ENCODE measurements at places on chromosomes 5 and 9.

DNA sequence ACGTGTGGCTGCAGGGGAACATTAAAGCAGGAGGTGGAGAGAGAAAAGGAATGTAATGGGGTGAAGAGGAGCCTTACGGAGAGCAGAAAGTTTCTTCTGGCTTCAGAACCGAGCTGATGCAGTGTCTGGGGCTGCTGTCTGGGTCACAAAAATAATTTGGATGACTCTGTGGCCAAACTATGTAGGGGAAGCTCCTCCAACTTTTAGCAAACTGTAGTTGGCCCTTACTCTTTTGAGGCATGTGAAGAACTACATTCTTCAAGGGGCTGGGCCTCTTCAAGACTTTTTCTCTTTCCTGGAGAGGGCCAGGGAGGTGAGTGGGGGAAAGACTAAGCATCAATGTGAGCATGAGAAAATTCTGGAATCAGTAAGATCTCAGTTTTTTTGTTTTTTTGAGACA is 31.9 kb upstream of the SPARC start:
- no peak for DNase-seq

- no peak for DNase-seq
Measured at GRCh38 chr9:93616044-93616443, 39.7 kb downstream of the PHF2 start.

DNA sequence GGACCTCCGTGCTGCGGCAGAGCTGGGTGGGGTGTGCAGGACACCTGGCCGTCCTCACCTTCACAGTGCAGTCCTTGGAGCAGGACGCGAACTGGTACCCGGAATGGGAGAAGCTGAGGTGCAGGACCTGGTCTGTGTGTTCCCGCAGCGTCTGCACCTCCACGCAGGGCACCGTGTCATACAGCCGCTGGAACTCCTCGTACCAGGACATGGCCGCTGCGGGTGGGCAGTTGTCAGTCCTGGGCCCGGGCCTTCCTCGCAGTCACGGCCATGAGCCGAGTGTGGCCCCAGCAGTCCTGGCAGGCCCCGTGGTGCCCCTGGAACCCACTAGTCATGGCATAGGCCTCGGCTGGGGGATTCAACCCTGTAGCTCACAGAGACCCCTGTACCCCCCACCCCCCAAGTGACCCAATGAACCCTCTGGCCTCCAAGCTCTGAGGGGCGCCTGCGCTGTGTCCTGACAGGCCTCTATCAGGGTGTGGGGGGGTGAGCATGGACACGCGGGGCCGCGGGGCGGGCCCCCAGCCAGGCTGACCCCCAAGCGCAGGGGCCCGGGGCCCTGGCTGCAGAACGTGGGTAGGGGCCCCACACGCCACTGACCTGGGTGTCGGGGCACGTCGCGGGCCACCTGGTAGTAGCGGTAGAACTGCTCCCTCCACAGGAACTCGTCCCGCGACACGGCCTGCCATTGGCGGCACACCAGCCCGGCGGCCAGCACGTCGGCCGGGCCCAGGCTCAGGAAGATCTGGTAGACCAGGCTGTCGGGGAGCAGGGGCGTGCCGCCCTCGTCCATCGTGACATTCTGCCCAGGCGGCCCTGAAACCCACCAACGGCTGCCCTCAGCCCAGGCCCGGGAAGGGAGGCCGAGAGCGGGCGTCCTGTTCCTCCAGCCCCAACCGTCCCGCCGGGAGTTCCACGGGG is 987 bp downstream of the FBXW5 start:
- no peak for DNase-seq

DNA sequence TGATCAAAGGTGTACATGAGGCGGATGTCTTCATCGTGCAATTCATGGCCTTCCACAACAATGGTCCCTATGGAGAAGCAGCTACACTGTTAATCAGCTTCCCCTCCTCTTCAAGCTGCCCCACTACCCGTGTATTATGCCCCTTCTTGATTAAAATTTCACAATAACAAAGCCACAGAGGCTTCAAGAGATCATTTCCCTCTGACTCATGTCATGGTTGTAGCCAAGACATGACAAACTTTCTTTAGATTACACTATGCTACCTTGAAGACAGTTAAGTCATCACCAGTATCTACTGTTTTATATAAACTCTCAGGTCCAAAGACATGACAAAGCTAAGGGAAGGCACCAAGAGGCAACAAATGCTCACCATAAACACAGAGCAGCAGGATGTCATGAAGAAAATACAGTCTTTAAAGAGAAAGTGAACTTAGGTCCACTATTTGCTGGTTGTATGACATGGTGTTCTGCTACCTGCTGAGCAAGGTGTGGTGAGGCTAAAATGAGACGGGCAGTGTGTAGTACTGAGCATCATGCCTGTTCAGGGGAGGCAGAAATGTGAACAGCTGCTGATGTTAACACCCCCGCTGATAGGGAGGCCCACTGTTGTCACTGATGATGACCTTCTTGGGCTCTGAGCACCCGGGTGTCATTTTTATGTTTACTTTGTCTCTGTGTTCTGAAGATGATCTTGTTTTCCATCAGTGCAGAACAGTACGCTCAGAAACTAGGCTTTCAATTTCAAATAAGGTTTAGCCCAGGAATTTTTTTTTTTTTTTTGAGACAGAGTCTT is 48.3 kb downstream of the IARS1 start:
- no peak for DNase-seq

DNA sequence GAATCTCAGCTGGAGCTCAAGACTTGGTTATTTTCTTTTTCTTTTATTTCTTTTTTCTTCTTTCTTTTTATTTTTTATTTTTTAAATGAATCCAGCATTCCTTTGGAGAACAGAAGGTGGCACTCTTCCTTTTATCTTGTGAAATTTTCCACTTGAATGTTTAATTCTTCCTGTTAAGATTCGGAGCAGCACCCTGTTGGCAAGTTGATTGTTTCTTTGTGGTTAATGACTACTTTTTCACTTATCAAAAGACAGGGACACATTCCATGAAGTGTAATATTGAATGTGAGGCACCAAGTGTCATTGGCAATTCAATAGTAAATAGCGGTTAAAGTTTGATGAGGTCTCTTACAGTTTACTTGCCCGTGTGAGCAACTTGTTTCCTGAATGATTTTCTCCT is 240.5 kb upstream of the CHD1 start:
- peak; percentile 16 for DNase-seq

- no peak for DNase-seq
Measured at GRCh38 chr9:69582544-69583297, 89.5 kb downstream of the APBA1 start.

DNA sequence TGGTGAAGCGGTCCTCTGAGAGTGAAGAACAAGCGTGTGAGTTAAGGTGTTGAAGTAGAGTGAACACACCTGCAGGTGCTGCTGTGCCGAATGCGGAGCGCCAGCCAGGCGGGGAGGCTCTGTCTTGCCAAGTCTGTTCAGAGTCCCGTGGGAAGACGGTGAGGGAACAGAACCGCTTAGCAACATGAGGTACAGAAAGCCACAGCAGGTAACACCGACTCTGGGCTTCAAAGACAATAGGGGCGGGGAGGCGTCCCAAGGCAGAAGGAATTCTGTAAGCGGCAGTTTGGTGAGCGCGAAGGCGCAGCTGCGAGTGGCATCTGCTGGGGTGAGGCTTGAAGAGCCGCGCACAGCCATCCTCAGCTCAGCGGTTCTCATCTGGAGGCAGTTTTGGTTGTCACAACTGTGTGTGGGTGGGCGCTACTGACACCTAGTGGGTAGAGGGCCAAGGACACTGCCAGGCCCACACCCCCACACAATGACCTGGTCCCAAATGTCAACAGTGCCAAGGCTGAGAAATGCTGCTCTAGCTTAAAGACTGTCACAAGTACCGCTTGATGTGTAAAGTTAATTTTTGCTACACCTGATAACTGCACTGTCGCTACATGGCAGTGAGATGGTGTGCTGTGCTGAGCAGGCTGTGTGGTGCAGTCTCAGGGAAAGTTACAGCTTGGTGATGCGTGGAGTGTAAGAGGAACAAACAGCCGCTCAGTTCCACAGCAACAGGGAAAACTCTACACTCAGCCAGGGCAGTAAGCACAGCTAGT is 67.4 kb upstream of the TBC1D9B start:
- DNase-seq: no peak

- DNase-seq: no peak
Measured at GRCh38 chr9:126857261-126857960, 3.0 kb upstream of the ZBTB34 start.

Data from glomerular endothelial cell (primary cell).